Activated CD4-positive, CD25-positive, alpha-beta regulatory T cell (primary cell): ENCODE measurements at places on chromosomes 5 and 9.

DNA sequence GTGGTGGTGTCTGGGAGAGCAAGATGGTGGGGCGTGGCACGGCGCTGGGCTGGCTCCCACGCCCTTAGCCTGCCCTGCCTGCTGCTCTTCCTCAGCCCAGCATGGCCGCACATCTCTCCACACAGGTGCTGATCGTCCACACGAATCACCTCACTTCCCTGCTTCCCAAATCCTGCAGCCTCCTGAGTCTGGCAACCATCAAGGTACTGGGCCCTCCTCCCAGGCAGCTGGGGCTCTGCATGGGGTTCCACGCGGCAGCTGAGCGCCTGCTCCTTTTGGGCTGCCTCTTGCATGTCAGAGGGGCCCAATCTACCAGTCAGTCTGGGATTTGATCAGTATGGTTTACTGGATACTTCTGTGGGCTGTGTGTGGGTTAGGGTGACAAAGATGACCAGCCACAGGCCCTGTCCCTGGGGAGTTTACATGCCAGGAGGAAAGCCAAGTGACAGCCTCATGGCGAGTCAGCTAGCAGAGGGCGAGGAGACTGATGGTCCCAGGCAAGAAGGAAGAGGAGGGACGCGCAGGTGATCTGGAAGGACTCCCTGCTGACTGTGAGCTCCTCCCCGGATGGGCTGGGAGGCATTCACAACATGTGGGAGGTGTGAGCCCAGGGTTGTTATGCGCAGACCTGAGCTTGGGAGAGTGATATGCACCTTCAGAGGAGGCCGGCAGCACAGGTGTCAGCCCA, 6.0 kb downstream of the LRSAM1 start:
- no peak for DNase-seq

- no peak for DNase-seq
These were observed 152.7 kb downstream of the SNX18 start for GRCh38 chr5:54670281-54670680.

DNA sequence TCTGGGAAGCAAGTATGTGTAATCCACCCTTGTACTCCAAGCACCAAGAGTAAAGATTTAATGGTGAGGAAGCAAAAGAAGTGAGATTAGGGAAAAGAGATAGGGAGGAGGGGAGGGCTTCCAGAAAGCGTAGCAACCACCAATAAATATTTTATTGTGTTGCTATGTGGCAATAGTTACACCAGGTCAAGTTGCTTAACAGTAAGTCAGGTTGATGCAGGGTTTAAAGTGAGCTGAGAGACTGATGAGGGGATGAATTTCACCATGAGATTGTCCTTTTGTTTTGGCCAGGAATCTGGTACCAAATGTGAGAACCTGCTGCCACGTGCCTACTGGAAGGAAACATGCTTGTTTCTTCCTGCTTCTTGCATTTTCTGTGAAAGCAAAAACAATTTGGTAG, 62.7 kb downstream of the PCSK5 start:
- DNase-seq, result no peak

DNA sequence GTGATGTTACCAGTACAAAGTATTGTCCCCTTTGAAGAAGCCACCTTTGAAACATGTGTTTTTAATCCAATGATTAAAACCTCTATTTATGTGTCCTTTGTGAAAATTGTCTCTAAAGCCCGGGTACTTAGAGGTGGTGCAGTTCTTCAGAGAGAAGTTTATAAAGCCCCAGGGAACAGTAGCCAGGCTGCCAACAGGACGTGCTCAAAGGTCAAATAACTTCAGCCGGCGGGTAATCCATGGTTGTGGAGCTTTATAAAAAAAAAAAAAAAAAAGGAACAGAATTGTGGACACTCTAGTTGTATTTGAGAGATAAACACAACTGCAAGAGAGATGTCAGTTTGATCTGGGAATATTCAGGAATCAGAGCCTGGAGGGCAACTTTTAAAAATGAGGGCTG, 57.9 kb upstream of the CTNND2 start:
- no peak for DNase-seq

- DNase-seq, result no peak
These were observed 5.4 kb downstream of the MRPL36 start for GRCh38 chr5:1793966-1794900.

DNA sequence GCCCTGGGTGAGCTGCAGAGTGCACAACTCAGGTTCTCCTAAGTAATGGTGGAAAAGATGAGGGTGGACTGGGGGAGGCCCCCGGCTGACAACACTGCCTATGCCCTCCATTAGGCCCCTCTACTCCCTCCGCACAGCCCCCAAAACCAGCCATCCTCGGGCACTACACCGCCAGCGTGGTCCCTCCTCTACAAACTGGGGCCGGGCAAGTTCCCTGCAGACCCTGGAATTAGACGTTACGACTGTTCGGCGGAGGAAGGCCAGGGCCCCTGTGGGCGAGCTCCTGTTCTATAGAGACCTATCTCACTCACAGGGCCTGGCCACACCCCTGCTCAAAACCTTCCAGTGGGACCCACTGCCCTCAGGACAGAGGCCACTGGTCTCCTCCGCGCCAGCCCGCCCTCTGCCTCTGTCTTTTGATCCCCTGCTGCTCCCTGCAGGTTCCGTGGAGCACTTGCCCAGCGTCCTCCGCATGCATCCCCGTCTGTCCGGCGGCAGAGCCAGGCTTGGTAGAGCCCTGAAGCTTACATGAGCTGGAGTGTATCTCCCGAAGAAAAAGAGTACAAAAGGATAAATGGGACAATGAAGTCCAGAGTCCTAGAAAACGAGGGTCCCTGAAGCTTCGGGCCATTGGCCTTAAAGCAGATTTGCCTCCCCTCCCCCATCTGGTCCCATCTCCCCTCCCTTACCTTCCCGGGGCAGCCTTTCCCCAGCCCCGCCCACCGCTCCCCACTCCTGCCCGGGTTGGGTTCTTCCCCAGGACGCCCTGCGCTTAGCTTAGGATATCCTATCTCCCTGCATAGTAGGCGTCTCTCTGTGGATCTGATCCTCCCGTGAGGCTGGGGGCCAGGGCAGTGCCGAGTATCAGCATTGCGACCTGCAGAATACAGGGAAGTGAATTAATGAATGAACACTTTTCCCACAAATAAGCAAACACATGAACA, 71.3 kb downstream of the HRH2 start:
- no peak for DNase-seq

DNA sequence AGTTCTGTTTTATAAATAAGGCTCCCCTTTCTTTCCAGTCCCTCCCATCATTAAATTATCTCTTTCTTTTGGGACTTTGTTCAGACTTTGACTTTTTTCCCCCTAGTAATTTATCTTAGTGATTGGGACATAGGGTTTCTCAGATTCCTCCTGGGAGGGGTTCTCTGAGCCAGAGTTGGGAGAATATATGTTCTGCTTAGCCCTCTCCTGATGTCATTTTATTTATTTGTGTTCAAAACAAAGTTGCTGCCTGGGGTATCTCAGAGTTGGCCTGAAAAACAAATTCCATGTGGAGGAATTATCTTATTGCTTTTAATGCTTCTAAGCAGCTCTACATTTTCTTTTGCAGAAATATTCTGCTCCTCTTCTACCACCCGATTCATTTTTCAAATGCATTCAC, 211.0 kb downstream of the PCSK5 start:
- no peak for DNase-seq

DNA sequence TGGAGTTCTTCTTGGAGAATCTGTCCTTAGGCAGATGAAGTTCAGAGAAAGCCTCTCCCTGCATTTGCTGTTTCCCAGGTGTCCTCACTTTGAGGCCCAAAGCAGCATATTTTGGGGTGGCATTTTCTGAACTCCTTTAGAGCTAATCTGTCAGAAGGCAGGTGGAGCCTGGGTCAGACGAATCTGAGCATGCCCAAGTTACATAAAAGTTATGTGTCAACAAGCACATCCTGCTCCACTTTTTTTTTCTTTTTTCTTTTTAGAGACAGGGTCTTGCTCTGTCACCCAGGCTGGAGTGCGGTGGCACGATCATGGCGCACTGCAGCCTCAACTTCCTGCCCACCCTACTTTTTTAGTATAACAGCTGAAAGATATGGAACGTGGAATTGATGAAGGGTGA, 41.3 kb upstream of the HSPA9 start:
- DNase-seq, result no peak

- no peak for DNase-seq
These were observed 459 bp upstream of the ERAP2 start for GRCh38 chr5:96875791-96876291.

DNA sequence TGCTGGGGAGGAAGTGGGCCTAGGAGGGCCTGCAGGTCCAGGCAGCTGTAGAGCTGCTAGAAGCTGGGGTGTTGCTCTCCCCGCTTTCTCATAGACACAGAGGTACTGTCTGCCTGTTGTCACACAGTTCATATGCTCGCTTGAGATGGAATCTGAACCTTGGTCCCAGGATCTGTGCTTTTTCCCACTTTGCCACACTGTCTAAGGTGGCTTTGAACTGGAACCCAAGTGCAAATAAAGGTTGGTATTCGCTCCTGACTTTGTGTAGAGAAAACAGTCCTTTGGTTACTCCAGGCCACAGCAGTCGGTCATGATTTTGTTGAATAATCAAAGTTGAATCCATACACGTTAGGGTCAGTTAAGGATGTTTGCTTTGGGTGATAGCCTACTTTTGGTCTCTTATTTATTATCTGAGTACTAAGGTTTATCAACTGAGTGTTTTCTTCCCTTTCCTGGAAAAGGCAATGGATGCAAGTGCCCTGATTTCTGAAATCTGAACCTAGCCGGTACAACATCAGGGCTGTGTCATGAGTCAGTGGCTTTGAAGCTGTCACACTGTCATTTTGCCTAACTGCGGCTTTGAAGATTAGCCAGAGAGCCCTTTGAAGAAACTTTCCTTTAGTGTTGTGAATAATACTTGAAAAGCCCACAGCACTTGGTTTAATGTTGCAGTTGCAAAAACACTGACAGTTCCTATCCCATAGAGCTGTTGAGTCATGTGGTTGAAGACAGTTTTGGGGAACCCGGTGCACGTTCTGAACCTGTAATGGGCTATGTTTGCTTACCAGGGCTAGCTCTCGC, 41.3 kb downstream of the HABP4 start:
- no peak for DNase-seq

- no peak for DNase-seq
These were observed 117.1 kb downstream of the CMYA5 start for GRCh38 chr5:79806741-79807140.

- no peak for DNase-seq
These were observed 18.7 kb downstream of the PRUNE2 start for GRCh38 chr9:76887003-76887821.

DNA sequence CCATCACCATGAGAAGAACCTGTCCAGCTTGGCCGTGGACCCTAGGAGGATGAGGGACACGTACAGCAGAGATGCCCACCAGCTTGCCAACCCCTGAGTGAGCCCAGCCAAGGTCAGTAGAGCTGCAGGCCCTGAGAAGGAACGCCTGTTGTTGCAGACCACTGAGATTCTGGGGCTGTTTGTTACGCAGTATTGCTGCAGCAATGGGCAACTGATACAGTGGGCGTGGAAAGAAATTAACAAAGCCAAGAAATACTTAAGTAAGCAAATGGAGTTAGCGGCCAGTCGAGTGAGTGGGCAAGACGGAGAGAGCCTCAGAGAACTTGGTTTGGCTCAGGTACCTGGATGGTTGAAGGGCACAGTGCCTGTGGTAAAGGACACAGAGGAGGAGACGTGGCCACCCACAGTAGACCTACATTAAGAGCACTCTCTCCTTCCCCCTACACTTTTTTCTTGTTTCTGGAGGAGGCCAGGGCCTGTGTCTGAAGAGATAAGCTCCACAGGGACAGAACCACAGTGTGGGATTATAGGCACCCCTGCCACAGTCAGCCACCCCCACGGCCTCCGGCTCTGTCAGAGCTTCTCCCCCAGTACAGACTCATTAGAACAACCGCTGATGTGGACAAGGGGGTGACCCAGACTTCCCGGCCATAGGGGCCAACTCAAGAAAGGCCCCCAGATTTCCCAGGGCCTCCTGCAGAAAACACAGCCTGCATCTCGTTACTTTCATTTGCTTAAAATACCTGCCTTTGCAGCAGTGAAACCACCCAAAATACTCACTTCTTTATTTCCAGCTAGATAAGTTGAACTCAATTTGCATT, 40.1 kb upstream of the GRHPR start:
- no peak for DNase-seq

GRCh38 chr9:4306066-4306776, 6.4 kb upstream of the GLIS3 start:
- DNase-seq, result no peak

DNA sequence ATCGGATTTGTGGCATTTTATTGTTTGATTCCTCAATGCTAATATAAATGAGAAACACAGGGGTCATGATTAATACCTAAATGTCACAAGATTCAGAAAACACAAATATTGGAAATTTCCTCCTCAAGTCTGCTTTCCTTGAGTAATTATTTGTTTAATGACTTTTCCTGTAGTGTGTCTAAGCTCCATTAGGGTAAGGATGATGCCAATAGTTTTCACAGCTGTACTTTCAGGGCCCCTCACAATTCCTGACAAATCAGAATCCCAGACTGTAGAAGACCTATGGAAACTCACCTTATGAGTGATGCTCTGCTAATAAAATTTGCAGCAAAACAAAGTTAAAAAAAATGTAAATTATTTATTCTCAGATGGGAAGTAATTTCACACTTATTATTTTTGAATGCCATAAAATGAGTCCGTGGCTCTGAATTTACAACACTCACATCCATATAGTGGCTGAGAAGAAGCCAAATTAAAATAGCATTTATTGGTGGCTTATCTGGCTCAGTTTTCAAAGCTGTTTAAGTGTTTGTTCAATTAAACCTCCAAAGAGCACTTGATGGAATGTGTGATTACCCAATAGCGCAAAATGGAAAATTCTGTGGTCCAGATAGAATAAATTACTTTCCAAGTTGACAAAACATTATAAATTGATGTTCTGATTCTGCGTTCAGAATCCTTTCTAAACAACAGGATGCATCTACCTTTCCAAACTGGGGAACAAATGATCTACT, 1.6 kb upstream of the SPINK14 start:
- DNase-seq, result no peak

- no peak for DNase-seq
These were observed 264.8 kb downstream of the DOCK8 start for GRCh38 chr9:479304-479970.

GRCh38 chr5:14036514-14036913, 92.0 kb upstream of the DNAH5 start:
- DNase-seq, result no peak

GRCh38 chr9:109107402-109108240, 12.1 kb downstream of the TMEM245 start:
- DNase-seq, result no peak

DNA sequence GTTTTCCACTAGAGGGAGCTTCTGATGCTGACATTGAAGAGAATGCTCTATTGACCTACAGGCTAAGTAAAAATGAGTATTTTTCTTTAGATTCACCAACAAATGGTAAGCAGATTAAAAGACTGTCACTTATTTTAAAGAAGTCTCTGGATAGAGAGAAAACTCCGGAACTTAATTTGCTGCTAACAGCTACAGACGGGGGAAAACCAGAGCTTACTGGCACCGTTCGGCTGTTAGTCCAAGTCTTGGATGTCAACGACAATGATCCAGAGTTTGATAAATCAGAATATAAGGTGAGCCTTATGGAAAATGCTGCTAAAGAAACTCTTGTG, 764 bp downstream of the PCDHA11 start:
- DNase-seq, result no peak
